ENCODE measurements at places on chromosomes 13 and 19. TPM values are rescaled to one million over a fixed set of nuclear protein-coding genes. Genes with fewer than 3 reads are reported as not detected.

CCDC97 gene
- 23.0 TPM for total RNA-seq

- peaks cover 7% of the 10 kb centered on the region for H3K4me1 ChIP-seq
- peak; percentile 47 for DNase-seq
- peak overlapping the region; percentile 22 for H3K4me3 ChIP-seq
- H3K27ac ChIP-seq = peak overlapping the region; percentile 8
- no peaks in the 10 kb centered on the region for H3K36me3 ChIP-seq
- H3K27me3 ChIP-seq = no peaks in the 10 kb centered on the region
Measured at GRCh38 chr19:10269333-10270179, 1.4 kb upstream of the ICAM1 start.

DNA sequence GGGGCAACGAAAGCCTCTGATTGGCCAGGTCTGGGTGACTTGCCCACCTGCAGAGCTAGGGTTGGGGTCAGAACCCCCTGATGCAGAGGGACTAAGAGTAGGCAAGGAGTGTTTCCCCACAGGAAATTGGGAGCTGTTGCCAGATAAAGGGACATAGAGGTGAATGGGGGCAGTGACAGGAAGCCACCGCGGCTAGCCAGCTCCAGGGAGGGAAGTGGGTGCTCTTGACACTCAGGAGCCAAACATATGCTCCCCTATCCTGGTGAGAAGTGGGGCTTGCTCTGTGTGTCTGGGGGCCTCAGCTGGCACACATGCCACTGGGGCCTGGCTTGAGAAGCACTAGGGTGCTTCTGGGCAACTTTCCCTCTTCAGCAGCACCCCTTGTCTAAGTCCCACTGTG, 26.0 kb downstream of the WDR88 start:
- H3K27ac ChIP-seq = no peak overlapping the region
- no peak overlapping the region for H3K4me3 ChIP-seq
- no peak for DNase-seq
- no peaks in the 10 kb centered on the region for H3K4me1 ChIP-seq
- no peaks in the 10 kb centered on the region for H3K27me3 ChIP-seq

DNA sequence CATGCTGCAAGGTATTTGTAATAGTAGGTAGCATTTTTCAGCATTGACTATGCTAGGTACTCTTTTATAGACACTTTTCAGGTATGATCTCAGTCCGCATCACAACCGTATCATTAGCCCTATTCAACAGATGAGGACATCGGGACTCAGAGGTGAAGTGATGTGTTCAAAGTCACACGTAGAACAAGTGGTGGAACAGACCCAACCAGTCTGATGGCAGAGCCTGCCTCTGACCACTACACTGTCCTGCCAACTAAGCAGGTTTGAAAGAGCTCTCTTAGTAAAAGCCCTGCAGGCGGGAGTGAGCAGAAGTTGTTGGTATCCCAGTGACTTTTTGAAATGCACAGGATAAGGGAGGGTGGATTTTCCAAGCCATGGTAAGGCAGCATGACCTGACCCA, 20.2 kb downstream of the PAF1 start:
- H3K36me3 ChIP-seq = peaks cover 46% of the 10 kb centered on the region
- no peak overlapping the region for H3K27ac ChIP-seq
- no peak for DNase-seq
- H3K27me3 ChIP-seq = no peaks in the 10 kb centered on the region
- H3K4me1 ChIP-seq = no peaks in the 10 kb centered on the region

DNA sequence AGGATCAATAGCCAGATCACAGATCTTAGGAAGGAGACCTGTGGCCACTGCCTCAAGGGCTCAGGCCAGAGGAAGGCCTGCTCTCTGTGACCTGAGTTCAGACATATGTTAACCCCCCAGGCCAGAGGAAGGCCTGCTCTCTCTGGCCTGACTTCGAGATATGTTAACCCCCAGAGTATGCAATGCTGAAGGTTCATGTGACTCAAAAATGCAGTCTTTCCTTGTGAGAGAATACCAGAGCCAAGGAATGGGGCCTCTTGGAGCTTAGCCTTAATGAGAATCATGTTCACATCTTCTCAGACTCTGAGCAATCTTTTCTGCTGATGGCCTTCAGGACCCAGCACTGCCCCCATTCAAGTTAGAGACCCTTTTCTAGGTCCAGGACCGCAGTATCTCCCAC, 36.7 kb downstream of the MBNL2 start:
- H3K27ac ChIP-seq = peak overlapping the region; percentile 100
- no peak for DNase-seq
- no peaks in the 10 kb centered on the region for H3K27me3 ChIP-seq
- no peaks in the 10 kb centered on the region for H3K36me3 ChIP-seq

ATP8B3 gene
- 17.0 TPM for total RNA-seq

DNA sequence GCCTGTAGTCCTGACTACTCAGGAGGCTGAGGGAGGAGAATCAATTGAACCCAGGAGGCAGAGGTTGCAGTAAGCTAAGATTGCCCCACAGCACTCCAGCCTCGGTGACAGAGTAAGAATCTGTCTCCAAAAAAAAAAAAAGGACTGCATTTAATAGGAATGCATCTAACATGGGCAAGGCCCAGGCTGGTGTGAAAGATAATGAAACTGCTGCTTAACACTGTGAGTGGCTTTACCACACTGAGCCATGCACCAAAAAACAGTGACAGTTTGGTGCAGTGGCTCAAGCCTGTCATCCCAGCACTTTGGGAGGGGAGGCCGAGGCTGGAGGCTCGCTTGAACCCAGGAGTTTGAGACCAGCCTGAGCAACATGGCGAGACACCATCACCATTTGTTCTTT, 8.6 kb downstream of the GTF2F1 start:
- DNase-seq = no peak
- H3K27ac ChIP-seq = no peak overlapping the region
- no peaks in the 10 kb centered on the region for H3K4me1 ChIP-seq
- H3K4me3 ChIP-seq = no peak overlapping the region
- no peaks in the 10 kb centered on the region for H3K27me3 ChIP-seq

PRRG2 gene
- total RNA-seq = 6.2 TPM

SPATA13 gene
- total RNA-seq = 21.4 TPM

Measured in HCT116 (cell line).